ENCODE measurements at places on chromosomes 12 and 14.

GRCh38 chr14:74941676-74942097, 13.7 kb downstream of the PGF start:
- no peak for DNase-seq

DNA sequence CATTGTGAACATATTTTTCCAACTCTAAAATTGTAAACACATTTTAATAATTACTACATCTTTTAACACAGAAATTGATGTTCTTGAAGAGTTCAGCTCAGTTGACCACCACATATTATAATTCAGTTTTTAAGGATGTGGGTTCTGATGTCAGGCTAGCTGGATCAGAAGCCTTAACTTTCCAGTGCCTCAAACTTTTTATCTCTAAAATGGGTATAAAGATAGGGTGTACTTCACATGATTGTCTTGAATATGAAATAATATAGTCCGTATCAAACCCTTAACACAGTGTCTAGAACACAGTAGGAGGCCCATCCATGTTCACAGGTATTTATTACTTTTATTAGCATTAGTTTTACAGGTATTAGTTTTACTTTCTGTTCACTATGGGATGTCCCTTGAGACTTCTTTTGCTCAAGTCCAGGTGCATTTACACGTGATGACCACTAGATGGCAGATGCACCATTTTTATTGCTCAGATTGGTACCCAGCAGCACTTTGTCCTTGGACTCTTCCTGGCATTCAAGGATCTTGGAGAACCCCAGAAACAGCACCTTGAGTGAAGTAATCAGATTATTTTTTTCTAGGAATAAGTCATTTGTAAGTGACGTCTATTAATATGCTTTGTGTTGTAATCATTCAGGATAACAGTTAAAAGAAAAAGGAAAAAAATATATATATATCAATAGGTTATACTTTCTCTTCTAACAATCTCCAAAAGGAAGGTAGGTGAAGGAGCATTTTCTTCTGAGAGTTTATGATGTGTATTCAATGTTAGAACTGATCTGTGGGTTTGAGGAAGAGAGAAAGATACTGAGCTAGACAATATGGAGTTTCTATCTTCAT, 580.2 kb downstream of the ETNK1 start:
- peak; percentile 32 for DNase-seq

GRCh38 chr12:1842183-1842904, 22.0 kb downstream of the LRTM2 start:
- DNase-seq = no peak

- no peak for DNase-seq
Measured at GRCh38 chr14:54226103-54226502, 170.7 kb upstream of the CDKN3 start.

DNA sequence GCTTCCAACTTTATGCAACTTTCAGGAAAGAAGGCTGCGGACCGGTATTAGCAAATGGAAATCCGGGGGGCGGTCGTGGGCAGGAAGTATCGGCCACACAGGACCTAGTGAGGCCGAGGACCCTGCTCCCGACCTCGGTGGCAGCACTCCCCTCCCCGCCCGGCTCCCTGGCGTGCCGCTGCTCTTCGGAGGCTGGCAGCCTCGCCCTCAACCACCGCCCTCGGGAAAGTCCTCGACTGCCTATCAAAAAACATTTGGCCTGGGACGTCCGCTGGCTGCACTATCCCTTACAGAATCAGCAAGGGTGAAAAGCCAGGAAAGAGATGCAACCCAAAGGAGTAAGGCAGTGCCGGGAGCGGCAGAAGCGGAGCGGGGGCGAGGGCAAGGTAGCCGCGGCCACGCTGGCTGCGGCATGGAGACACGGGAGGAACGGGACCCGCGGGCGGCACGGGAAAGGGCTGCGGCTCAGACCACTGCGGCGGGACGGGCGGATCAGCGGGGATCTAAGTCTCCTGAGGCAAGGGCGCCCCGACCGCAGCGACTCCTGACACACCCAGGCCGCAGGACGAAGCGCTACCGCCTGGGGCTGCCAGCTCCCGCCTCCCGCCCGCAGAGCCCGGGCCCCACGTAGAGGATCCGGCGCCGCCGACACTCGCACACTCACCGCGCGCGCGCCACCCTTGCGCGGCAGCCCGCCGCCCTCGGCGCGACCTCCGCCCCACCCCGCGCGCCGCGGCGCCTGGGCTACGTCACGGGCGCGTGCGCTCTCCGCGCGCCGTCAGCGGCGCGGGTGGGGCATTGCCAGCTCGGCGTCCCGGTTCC, at the start of the genes BBOF1 and ENTPD5:
BBOF1 (plus strand) TSS at position 764 of the 822 bp plus-strand sequence. CDS start 130 bp downstream, outside the sequence.
ENTPD5 (minus strand) TSS at position 703 of the 822 bp plus-strand sequence. CDS start 31,186 bp downstream, outside the sequence.
- peak; percentile 65 for DNase-seq

GRCh38 chr12:69816082-69816481, 8.9 kb upstream of the MYRFL start:
- no peak for DNase-seq

DNA sequence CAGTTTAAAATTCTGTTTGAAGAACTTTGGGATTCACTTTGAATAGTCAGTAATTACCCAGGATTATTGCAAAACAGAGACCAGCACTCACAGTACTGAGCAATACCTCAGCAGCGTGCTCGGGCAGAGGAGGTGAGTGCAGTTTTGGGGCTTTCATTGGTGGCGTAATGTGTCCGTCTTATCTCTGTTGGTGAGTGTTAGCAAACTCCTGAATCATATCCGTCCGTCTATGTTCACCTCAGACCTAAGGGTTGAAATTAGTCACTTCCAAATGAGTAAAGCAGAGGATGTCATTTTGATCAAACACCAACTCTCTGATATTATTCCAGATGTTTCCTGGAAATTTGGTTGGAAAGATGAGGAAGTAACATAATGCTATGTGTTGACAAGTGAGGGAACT, 82.8 kb downstream of the BORCS5 start:
- no peak for DNase-seq

GRCh38 chr12:93812626-93813025, 135.5 kb downstream of the CRADD start:
- no peak for DNase-seq

GRCh38 chr12:69096669-69097335, 142.6 kb upstream of the CPSF6 start:
- DNase-seq = peak; percentile 5

- DNase-seq = no peak
Measured at GRCh38 chr12:98074286-98074685, 441.1 kb upstream of the TMPO start.

GRCh38 chr12:72677139-72677538, 405.0 kb downstream of the TRHDE start:
- DNase-seq = no peak

DNA sequence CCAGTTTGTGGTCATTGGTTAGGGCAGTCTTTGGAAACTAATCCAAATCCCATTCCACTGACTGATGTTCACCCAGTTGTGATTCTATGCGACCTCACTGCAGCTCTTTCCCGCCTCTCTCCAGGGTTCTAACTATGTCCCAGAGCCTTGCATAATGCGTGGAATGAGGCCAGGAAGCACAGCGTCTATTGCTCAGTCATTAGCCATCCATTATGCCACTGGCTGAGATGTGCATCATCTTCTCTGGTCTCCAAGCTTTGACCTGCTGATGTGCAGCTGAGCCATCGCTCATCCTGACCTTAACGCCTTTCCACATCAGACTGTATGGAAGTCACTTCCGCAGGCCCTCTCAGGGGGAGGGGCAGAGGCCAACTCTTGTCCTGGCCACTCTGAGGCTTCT, 115.4 kb upstream of the VRK1 start:
- no peak for DNase-seq

- DNase-seq = peak; percentile 94
Measured at GRCh38 chr12:102043928-102044327, 17.9 kb downstream of the WASHC3 start.

GRCh38 chr14:73402579-73402978, 55.8 kb downstream of the NUMB start:
- no peak for DNase-seq

DNA sequence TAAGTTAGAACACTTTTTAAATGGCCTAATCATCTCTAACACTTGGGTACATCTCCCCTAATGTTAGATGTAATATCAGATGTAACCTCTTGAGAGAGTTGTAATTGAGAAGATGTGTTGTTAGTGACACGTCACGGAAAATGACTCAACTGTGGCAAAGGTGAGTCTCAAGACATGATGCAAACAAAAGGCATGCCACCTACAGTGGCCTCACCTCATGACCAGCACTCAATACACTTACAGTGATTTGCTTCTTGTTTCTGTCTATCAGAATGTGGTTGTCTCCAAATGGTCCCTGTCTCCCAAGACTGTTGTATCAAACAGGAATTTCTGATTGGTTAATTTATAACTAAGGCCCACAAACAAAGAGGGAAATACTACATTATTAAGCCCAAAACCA, 91.2 kb downstream of the SLC25A21 start:
- DNase-seq = no peak

- DNase-seq = no peak
Measured at GRCh38 chr12:70467918-70468733, 102.0 kb downstream of the KCNMB4 start.

DNA sequence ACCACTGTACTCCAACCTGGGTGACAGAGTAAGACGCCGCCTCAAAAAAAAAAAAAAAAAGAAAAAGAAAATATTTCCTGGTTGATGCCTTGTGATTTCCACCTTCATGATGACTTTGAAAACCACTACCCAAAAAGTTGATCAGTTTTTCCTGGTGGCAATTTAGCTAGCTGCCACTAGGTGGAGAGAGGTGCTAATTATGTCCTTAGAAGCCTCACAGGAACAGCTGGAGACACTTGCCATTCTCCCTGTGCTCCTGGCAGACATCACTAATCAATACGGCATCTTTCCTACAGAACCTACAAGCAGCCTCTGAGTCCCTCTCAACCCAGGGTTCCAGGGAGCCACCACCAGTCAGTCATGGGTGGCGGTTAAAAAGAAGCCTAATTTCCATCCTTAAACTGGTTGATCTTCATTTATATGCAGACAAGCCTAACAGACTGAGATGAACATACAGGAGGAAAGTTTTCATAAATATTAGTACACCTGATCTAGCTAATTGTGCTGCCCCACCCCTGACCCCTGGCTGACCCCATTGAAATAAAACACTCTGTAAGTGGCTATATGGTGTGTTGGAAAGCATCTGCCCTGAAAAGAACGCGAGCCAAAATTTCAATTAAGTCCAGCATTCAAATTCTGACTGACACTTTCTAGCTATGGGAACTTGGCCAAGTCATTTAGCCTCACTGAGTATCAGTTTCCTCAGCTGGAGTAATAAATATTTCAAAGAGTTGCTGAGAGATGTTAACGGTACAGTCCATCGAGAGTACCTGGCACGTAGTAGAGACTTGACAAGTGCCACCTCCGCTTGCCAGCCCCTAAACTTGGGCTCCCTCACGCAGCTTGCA, 6.2 kb upstream of the OAS1 start:
- peak; percentile 58 for DNase-seq

DNA sequence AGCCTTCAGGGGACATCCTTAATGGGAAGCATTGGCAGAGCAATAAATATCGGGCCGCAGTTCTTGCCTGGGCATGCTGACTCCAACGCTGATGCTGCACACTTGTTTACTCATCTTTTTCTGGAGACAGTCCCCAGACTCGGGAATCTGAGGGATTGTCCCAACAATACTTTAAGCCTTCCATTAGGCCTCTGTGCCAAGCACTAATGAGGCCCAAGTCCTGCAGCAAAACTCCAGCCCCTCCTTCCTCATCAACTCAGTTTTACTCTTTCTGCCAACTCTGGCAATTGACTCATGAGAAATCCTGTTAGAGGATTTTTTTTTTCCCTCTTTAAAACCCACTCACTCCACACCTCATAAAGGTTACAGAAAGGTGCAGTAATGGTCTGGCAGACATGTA, 233.4 kb upstream of the PELI2 start:
- DNase-seq = no peak

GRCh38 chr12:92602930-92603623, 99.7 kb upstream of the PLEKHG7 start:
- no peak for DNase-seq

GRCh38 chr12:11059784-11060183, 2.3 kb downstream of the TAS2R46 start:
- no peak for DNase-seq

DNA sequence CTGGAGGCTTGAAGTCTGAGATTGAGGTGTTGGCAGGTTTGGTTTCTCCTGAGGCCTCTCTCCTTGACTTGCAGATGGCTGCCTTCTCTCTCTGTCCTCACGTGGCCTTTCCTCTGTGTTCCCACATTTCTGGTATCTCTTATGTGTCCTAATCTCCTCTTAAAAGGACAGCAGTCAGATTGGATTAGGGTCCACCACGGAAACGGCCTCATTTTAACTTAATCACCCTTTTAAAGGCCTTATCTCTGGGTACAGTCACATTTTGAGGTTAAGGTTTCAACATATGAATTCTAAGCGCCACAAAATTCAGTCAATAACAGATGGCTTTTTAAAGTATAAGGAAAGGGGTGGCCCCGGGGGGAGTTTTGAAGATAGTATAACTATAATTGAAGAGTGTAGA, 33.5 kb downstream of the UNC79 start:
- DNase-seq = no peak

- DNase-seq = no peak
Measured at GRCh38 chr12:128930606-128931005, 77.3 kb downstream of the GLT1D1 start.

- no peak for DNase-seq
Measured at GRCh38 chr12:24632466-24632865, 316.4 kb downstream of the BCAT1 start.

DNA sequence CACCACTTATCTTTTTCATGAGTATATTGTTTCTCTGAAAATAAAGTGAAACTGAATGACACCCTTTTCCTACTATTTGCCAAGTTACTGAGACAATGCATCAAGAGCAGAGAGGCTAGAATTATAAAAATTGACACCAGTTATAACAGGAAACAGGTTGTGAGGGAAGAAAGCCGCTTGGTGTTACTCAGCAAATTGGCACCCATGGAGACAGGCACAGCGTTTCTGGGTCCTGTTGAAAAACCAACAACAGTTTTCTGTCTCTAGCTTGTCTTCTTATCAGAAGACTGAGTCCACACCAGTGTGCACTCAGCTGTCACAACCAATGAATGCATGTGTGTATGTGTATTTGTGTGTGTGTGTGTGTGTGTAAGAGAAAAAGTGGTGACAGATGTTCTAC, 267.7 kb downstream of the KCNH5 start:
- no peak for DNase-seq

- no peak for DNase-seq
Measured at GRCh38 chr12:78096909-78097597, 266.4 kb downstream of the NAV3 start.

GRCh38 chr14:48731260-48731659, 854.9 kb downstream of the RPS29 start:
- DNase-seq = no peak

- no peak for DNase-seq
Measured at GRCh38 chr12:132029503-132030300, 80.0 kb downstream of the EP400 start.

GRCh38 chr14:22152903-22153302, 436.1 kb downstream of the DAD1 start:
- DNase-seq = no peak

- DNase-seq = no peak
Measured at GRCh38 chr14:76101391-76102379, 50.0 kb upstream of the GPATCH2L start.

GRCh38 chr14:88045705-88046104, 40.8 kb downstream of the GPR65 start:
- no peak for DNase-seq

GRCh38 chr12:121252712-121253345, 42.9 kb downstream of the P2RX4 start:
- DNase-seq = no peak

GRCh38 chr14:101957406-101958234, 6.8 kb upstream of the DYNC1H1 start:
- DNase-seq = no peak

GRCh38 chr12:27733052-27733656, 22.5 kb downstream of the MRPS35 start:
- peak; percentile 32 for DNase-seq

- DNase-seq = no peak
Measured at GRCh38 chr12:96878704-96879103, 28.4 kb upstream of the NEDD1 start.

- no peak for DNase-seq
Measured at GRCh38 chr14:23130871-23131270, 11.8 kb upstream of the CEBPE start.
